ENCODE measurements at places on chromosomes 13 and 19.

DNA sequence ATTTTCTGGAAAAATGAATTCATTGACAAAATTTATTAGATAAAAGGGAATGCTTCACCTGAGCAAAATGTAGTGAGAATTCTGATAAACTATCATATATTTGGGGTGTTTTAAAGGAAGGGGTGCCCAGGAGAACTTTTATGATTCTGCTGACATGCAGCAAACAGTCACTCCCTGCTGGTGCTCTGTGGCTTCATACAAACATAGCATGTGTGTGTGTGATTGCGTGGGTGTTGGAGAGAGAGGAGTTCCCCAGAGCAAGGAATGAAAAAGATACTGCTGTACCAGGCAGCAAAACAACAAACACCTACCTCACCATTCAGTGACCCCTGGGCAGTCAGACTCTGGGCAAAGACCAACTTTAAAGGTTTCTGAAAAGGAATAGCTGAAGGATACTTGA, 546.7 kb downstream of the RFC3 start:
- no peaks in the 10 kb centered on the region for H3K36me3 ChIP-seq
- no peak overlapping the region for H3K27ac ChIP-seq
- no peaks in the 10 kb centered on the region for H3K4me1 ChIP-seq
- H3K27me3 ChIP-seq: no peaks in the 10 kb centered on the region

GRCh38 chr13:105448811-105449210, 1086.7 kb downstream of the EFNB2 start:
- DNase-seq: no peak
- no peaks in the 10 kb centered on the region for H3K27me3 ChIP-seq
- no peak overlapping the region for H3K4me3 ChIP-seq
- no peaks in the 10 kb centered on the region for H3K36me3 ChIP-seq

- no peak overlapping the region for H3K27ac ChIP-seq
- H3K27me3 ChIP-seq: no peaks in the 10 kb centered on the region
- no peaks in the 10 kb centered on the region for H3K36me3 ChIP-seq
- no peaks in the 10 kb centered on the region for H3K4me1 ChIP-seq
- no peak overlapping the region for H3K4me3 ChIP-seq
Measured at GRCh38 chr13:50543141-50543540, 300.4 kb downstream of the DLEU7 start.

DNA sequence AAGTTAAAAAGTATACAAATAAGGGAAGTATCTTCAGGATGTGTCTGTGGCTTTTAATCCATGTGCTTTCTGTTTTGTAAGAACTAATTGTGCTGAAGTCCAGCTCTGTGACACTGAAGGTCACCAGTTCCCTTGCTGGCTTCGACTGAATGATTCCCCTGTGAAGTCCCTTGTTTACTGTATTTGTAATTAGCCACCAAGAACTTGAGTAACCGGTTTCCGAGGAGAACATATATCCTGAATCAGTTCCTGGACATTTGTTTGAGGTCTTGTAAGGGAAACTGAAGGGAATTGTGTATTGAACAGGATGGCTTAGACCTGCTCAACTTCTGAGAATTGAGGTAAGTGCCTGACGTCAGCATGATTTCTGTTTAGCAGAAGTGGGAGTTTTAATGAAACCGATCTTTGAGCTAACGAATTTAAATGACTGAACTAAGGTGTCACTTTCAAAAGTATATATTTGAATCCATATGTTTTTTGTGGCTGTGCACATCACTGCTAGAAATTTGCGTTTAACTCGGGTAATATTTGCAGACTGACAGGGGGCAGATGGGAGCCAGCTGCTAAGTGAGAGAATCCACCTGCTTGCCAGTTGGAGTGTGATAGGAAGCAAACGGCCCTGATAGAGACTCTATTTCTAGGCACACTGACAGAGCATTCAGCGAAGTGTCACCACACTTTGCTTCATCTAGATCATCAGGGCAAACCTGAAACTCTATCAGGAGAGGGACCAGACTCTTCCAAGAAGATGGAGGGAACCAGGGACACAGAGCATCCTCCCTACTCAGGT, 530.0 kb downstream of the RFC3 start:
- no peaks in the 10 kb centered on the region for H3K4me1 ChIP-seq
- no peak overlapping the region for H3K4me3 ChIP-seq
- no peaks in the 10 kb centered on the region for H3K27me3 ChIP-seq

GRCh38 chr13:107329991-107330390, 762.1 kb upstream of the ARGLU1 start:
- no peak overlapping the region for H3K27ac ChIP-seq
- H3K36me3 ChIP-seq: no peaks in the 10 kb centered on the region
- H3K4me1 ChIP-seq: no peaks in the 10 kb centered on the region
- DNase-seq: no peak
- no peaks in the 10 kb centered on the region for H3K27me3 ChIP-seq

DNA sequence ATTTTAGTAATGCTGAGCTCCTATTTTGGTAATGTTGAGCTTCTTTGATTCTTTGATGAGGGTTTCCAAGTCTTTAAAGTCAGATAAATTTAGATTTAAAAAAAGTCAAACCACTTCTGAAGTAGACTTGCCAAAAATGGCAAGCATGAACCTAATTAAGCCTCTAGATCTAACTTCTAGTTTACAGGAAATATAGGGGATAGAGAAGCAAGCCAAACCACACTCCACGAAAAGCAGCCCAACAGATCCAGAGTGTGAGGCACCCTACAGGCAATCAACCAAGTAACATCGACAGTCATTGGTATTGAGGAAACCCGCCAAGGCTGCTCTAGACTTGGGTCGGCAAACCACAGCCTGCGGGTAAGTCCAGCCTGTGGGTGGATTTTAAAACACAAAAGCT, 3.7 kb downstream of the GGACT start:
- no peak overlapping the region for H3K4me3 ChIP-seq
- no peaks in the 10 kb centered on the region for H3K36me3 ChIP-seq
- no peak for DNase-seq
- no peak overlapping the region for H3K27ac ChIP-seq
- no peaks in the 10 kb centered on the region for H3K4me1 ChIP-seq
- H3K27me3 ChIP-seq: no peaks in the 10 kb centered on the region

DNA sequence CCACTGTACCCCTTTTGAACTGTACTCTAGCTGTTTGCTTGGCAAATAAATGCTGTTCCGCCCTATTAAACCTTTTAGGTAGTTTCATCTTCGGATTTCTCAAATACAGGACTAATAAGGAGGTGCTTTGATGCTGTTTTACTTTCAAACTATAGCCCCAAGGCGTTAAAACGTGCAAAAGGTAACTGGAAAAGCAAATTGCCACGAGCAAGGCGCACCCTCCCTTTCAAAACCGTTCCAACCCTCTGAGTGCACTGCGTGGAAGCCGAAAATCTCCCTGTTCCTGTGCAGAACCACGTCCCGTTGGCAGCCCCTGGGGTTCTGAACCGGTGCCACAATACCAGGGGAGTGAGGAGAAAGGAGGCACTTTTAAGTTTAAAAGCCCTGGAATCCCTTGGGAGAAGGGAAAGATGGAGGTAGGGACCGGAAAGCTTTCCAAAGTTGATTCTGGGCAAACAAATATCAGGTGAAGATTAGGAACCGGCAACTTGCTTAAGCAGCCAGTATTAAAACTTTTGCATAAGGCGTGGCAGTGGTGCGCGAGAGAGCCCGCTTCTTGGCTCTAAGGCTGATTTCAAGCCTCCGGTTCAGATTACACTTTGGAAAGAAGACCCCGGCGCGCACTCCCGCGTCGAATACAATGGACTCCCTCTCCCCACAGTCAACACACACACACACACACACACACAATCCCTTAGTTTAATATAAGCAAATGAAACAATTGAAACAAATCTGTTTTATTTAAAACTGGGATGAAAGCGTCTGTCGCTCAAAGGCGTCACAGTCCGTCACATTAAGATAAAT, 9.5 kb downstream of the POU4F1 start:
- H3K4me1 ChIP-seq: no peaks in the 10 kb centered on the region
- no peak overlapping the region for H3K27ac ChIP-seq
- H3K36me3 ChIP-seq: no peaks in the 10 kb centered on the region
- peaks cover 10% of the 10 kb centered on the region for H3K27me3 ChIP-seq
- DNase-seq: no peak

DNA sequence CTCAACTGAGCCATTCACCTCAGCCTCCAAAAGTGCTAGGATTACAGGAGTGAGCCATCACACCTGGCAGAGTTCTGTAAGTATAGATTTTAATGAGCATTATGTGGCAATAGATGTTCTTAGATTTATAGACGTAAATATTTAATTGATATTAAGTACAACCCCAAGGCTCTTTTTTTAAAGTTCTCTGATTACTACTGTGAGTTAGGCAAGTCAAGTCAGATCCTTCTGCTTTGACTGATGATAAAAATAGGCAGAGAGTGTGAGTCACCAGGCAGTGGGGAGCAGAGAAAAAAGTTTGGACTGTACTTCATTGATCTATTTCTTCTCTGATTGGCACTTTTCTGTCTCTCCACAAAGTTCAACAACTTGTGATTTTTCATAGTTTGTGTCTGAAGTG, 1379.9 kb downstream of the UQCRFS1 start:
- H3K36me3 ChIP-seq: no peaks in the 10 kb centered on the region
- H3K4me3 ChIP-seq: no peak overlapping the region
- H3K27ac ChIP-seq: no peak overlapping the region
- DNase-seq: no peak
- H3K27me3 ChIP-seq: no peaks in the 10 kb centered on the region

DNA sequence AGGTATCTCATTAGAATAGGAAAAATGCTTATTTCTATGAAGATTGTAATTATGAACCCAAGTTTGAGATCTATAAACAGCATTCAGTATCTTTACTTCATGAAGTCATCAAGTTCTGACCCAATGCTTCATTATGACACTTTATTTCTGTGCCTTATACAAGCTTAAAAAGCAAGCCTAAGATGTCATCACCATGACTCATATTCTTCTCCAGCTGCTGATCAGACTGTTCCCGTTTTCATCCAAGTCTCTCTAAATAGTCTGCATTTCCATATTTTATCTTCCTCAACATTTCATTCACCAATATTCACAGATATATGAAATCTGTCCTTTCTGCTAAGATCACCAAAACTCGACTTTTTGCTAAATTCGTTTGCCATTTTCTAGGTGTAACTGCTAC, 1247.2 kb upstream of the PRR20A start:
- no peak overlapping the region for H3K4me3 ChIP-seq
- H3K27ac ChIP-seq: no peak overlapping the region
- no peak for DNase-seq
- H3K27me3 ChIP-seq: no peaks in the 10 kb centered on the region
- no peaks in the 10 kb centered on the region for H3K36me3 ChIP-seq
- H3K4me1 ChIP-seq: no peaks in the 10 kb centered on the region

DNA sequence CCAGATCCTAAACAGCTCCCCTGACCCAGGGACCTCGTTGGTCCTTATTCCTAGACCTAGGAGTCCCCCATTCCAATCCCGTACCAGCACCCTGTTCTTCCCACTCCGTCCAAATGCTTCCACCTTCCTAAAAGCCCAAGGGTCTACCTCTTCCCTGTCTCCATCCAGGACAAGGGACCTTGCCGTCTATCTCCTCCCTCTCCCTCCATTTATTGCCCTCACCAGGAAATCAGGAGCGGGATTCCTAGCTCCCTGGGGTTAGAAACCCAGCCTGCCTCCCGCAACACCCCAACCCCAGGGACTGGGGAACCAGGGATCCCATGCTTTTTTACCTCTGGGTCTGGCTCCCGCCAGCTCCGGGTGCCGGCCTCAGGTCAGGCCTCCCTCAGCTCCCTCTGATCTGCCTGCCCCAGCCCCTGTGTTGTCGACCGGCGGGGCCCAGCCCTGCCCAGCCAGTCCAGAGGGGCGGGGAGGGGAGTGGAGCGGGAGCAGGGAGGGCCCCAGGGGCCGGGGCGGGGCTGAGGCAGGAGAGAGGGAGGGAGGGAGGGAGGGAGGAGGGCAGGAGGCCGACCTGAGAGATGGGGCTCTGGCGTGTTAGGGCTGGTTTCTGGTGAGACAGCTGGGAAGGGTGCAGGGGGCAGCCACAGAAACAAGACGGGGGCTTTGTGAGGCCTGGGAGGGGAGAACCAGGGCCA, at the start of gene B3GNT8:
Gene B3GNT8 (minus strand): TSS at position 423 of the 695 bp plus-strand sequence. CDS start 596 bp downstream, outside the sequence.
- H3K4me1 ChIP-seq: no peaks in the 10 kb centered on the region
- H3K4me3 ChIP-seq: no peak within 1 kb of the TSS
- no peak for DNase-seq
- H3K27me3 ChIP-seq: no peaks in the 10 kb centered on the region

GRCh38 chr19:2808129-2808941, 11.3 kb upstream of the ZNF554 start:
- no peaks in the 10 kb centered on the region for H3K36me3 ChIP-seq
- no peaks in the 10 kb centered on the region for H3K4me1 ChIP-seq
- DNase-seq: no peak
- H3K4me3 ChIP-seq: no peak overlapping the region

DNA sequence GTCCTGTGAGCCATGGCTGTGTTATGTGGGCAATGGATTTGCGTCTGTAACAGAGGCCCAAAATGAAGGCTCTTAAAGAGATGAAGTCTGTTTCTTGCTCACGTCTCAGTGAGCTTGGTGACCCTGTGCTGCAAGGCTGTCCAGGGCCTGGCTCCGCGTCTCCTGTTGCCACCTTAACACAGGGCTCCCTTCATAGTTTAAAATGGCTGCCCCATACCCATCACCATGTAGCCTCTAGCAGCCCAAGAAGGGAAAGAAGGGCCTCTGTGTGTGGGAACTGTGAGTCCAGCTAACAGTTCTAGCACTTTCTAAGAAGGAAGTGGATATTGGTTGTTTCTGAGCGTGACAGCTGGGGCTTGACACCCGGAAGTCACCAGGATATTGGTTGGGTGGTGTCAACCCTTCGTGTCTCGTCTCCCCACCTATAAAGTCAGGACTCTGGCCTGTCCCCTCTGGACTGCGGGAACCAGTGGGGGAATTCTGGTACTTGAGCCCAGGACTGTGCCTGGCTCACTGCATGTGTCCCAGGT, 20.9 kb downstream of the TMED1 start:
- H3K27ac ChIP-seq: no peak overlapping the region
- no peak overlapping the region for H3K4me3 ChIP-seq

DNA sequence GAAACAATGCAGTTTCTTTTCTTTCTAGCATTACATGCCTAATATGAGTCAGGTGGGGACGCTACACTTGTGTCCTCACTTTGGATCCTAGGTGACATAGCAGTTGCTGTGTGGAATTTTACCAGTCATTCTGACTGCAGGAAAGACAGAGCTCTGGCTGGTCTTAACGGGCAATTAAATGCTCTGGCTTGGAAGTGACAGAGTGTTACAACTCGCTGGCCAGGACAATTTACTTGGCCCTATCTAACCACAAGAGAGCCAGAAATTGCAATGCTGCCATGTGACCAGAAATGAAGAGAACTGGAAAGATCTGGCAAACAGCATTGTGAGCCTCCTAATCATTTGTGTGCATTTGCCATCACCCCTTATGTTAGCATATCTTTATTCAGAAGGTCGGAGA, 351.1 kb downstream of the DCT start:
- no peak overlapping the region for H3K27ac ChIP-seq
- DNase-seq: no peak
- no peak overlapping the region for H3K4me3 ChIP-seq

DNA sequence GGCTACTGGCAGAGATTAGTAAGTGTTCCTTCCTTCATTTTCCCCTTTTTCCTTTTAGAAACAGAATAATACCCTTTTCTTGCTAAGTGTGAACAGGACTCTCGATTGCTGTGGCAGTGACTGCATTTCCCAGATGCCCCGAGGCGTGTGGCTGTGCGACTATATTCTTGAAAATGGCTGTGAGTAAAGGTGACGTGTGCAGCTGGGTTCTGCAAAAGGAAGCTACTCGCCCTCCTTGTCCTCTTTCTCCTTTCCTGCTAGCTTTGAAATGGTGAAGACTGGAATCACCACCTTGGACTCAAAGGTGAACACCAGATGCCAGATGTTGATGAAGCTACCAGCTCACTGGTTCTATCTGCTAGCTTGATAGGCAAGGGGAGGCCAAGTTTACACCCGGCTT, 121.4 kb downstream of the MIPEP start:
- no peak for DNase-seq
- H3K36me3 ChIP-seq: no peaks in the 10 kb centered on the region
- H3K27ac ChIP-seq: no peak overlapping the region
- H3K4me3 ChIP-seq: no peak overlapping the region

All from Panc1 (cell line).